ENCODE measurements at places on chromosomes 13 and 19.

- DNase-seq = peak; percentile 51
Measured at GRCh38 chr13:59641817-59642216, 521.9 kb downstream of the DIAPH3 start.

DNA sequence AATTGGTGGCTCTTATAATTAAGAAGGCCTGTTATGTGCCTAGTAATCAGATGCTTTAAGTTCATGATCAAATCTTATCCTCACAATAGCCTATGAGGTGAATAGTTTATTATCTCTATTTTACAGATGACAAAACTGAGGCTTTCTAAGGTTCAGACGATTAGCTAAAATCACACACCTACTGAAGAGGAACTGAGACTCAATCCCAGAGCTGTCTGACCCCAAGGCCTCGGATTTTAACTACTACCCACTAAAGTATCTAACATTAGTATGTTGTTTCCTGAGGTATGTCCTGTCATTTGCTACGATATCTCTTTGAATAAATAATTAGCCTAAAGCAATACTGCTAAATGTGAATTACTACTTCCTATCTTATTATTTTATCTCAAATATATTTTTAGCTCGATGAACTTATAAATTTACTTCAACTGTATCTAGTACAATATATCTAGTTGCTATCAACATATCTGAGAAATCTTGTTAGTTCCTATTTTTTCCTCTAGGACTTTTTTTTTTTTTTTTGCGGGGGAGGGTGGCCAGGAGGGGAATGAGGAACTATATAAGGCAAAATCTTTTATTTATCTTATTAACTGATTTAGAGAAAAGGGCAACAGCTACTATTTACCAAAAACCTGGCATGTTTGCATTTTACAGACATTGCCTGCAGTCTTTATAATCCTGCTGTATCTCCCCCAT, 118.5 kb downstream of the ABCC4 start:
- no peak for DNase-seq

GRCh38 chr19:19366434-19367396, 38.8 kb upstream of the GATAD2A start:
- DNase-seq = peak; percentile 72

DNA sequence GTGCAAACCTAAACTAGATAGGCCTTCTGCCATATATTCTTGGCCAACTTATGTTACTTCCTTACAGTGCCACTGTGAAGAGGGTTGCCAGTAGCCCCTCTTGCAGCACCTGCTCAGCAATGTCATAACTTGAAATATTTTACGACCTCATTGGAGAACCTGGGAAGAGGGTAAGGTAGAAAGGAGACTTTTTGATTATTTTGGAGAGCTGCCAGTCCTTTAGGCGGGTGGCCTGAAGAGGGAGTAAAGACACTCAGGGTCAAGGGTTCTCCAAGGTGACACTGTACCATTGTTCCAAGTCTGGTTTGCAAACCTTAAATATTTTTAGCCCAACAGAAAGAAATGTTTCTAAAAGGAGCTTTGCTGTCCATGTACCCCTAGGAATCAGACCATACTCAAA, 118.3 kb downstream of the FLT1 start:
- DNase-seq = no peak

GRCh38 chr13:45511310-45512097, 46.8 kb downstream of the COG3 start:
- peak; percentile 72 for DNase-seq

DNA sequence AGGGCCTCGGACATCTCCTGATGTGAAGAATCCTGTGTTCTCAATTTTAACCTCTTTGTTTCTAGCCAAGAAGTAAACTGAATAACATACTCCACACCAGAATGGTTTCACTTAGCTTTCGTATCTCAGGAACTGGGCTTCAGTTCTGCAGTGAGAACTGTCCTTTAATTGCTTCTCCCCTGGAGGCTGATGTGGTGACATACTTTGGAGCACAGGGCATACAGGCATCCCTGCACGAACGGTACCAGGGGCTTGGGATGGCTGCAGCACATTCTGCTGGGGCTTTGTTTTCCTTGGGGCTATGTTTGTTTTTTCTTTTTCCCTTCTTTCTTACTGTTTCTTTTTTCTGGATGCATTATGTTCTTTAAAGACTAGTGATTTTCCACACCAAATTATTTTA, 230.5 kb downstream of the TM9SF2 start:
- DNase-seq = no peak

DNA sequence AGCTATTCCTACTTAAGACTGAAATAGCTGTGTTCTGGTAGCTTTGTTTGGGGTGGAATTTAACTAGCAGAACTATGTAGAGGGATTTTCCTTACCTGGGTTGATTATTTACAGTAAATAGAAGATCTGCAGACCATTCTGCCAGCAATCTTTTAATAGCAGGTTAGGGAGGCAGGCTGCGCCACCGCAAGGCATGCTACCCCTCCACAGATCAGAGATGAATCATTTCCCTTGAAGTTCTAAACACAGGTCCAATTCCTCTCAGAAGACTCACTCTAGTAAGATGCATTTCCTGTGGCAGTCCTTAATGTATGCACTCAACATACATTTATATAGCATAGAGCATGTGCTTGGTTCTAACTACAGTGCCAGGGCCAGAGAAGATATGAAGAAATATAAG, 109.0 kb downstream of the TNFRSF19 start:
- DNase-seq = peak; percentile 68

DNA sequence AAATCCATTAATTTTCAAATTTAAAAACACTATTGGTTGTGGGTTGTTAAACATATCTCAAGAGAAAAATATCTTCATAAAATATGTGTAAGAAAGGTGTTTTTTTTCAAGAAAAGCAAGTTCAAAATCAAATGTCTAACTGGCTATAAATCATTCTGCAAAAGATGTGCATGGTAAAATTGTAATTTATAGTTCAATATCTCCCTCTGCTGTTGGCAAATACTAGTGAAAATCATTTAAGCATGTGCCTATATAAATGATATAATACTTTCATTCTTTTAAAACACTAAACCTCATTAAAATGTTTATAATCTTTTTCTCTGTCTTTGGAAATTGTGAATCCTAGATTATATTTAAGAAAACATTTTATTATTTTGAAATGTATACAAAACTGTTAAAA, 17.2 kb upstream of the SLITRK6 start:
- DNase-seq = no peak

Measured in EL (cell line).